Frontal cortex (tissue), 4 donors: ENCODE measurements at places on chromosomes 2 and 18. TPM values are rescaled to one million over a fixed set of nuclear protein-coding genes. Genes with fewer than 3 reads are reported as not detected.

ORMDL1 gene
- total RNA-seq = 45.2 TPM

GALNT5 gene
- under 0.01 TPM for total RNA-seq

DNA sequence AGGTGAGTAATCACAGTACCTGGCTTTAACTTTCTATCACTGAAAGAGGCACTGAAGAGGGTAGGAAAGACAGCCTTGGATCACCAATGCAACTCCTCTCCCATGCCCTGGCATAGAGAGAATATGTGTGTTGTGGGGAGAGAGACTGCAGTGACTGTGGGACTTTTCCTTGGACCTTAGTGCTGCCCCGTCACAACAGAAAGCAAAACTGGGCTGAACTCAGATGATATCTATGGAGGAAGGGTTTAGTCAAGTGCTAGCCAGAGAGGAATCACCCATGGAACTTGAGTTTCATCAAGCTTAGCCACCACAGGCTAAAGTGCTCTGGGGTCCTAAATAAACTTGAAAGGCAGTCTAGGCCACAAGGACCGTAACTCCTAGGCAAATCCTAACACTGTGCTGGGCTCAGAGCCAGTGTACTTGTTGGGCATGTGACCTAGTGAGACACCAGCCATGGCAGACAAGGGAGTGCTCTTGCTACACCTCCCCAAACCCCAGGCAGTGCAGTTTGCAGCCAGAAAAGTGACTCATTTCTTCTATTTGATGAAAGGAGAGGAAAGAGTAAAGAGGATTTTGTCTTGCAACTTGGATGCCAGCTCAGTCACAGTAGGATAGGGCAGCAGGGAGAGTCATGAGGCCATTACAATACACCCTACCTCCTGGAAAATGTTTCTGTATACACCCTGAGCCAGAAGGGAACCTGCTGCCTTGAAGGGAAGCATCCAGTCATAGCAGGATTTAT is 105.8 kb upstream of the SPOPL start:
- no peak for DNase-seq

DNA sequence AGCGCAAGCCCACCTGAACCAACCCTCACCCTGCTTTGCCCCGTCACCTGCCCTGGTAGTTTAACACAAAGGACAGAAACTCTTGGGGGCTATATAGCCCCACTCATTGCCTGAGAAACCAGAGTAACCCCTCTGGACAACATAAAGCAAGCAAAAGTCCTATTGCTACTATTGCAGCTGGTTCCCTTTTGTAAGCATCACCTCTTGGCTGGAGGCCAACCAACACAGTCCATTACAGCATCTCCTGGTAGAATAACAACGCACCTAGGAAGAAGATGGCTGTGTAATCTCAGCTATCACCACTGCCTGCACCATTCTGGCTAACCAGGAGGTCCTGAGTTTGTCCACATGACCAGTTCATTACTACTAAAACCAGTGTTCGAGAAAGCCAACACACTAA is 36.4 kb downstream of the FLACC1 start:
- no peak for DNase-seq
